ENCODE measurements at places on chromosomes 16 and 17.

DNA sequence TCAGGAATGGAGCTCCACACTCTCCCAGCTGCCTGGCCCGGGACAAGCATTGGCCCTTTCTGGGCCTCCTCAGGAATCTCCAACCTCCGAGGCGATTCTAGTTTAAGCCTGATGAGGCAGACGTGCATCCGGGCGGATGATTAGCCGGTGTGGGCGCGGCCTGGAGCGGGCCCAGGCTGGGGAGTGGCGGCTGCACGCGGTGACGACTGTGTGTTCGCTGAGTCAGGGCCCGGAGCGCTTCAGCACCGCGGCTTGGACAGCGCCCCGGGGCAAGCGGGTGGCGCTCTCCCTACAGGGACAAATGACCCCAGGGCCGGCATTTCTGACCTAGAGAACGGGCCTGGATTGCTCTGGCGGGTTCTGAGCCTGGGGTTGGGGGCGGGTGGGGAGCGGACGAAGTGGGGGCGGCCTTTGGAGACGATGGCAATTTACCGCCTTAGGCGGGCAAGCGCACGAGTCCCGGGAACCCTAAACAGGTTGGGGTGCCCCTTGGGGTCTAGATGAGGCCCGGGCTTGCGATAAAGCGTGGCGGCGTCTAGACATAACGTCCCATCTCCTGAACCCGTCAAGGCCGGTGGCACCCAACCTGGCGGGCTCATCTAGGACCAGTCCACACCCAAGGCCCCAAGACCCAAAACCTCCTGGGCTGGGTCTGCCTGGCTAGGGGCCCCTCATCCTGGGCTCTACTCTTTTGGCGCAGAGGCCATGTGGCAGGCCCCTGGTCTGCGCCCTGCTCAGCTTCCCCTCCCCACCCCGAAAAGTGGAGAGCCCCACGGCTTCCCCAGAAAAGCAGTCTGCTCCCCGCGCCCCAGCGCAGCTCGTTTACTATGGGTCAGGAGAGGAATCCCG lies 22.3 kb upstream of the ZNHIT3 start:
- DNase-seq: peak; percentile 75

DNA sequence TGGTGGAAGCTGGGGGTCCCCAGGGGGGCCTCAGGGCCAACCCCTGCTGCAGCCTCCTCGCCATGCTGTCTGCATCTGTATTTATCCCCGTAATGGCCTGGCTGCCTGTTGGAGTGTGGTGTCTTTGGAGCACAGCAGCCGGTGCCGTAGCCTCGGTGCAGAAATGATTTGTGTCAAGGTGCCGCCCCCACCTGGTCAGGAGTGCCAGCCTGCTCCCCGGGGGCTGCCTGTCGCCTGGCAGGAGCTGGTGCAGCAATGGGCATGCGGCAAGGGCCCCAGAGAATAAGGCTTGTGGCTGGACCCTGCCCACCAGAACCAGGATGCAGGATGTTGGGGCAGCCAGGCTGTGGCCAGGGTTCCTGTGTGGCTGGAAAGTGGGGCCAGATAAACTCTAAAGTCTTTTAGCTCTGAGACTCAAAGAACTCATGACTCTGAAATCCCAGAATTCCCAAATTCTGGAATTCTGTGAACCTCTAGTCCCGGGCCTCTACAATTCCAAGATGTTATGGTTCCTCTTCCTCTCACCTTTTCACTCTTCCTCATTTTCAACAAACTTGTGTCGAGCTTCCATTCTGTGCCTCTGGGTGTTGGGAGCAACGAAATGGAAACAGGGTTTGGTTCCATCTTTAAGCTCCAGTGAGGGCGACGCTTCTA lies 5.9 kb downstream of the CPNE2 start:
- DNase-seq: no peak

GRCh38 chr17:79045842-79046196 lies 21.9 kb downstream of the C1QTNF1 start:
- peak; percentile 77 for DNase-seq

GRCh38 chr17:9177212-9177611 lies 155.9 kb downstream of the NTN1 start:
- DNase-seq: no peak

DNA sequence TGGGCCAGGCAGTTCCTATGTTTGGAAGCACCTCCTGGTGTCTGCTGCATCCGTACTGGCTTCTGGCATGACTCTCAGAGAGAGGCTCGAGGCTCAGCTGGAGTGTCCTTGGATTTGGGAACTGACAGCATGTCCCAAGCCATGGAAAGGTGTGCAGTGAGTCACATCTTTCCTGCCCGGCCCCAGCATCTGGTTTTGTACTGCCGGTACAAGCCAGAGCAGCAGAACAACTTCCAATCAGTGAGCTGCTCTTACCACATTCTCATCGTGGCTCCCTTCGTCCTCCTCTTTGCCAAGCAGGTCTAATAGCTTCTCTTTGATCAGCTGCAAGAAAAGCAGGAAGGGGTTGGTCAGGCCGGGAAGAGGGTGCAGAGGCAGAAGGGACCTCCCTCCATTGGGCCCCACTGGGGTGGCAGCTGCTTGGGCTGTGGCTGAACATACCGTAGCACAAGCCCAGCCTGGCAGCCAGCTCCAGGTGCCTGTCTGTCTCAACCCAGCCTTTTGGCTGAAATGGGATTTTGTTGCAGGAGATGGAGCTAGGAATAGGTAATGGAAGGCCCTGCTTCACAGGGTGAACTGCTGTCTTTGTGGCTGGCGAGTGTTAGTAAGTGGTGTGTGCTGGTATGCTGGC lies 24.2 kb downstream of the SPACA3 start:
- DNase-seq: no peak

- DNase-seq: peak; percentile 91
Observed at GRCh38 chr16:84692451-84693214, 7.2 kb upstream of the USP10 start.

All from fibroblast of pulmonary artery (primary cell).